ENCODE measurements at places on chromosomes 4 and X.
A peak's percentile ranks its signal among the peaks of the same experiment; 100 is the strongest.

DNA sequence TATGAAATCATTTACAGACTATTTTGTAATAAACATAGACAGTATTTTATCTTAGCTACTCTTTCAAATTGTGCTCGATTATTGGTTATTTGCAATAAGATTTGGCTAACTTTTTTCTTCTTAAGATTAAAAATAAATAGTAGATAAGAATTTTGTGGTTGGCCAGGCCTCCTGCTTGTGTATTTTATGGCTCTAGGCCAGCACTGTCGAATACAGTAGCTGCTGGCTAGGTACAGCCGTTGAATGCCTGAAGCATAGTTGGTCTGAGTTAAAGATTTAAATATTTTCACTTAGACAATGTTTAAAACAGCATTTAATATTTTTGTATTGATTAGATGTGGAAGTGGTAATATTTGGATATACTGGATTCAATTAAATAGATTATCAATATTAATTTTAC, 481.0 kb downstream of the SPRY1 start:
- DNase-seq: no peak

GRCh38 chr4:40331101-40331745, 3.9 kb upstream of the CHRNA9 start:
- DNase-seq: no peak

DNA sequence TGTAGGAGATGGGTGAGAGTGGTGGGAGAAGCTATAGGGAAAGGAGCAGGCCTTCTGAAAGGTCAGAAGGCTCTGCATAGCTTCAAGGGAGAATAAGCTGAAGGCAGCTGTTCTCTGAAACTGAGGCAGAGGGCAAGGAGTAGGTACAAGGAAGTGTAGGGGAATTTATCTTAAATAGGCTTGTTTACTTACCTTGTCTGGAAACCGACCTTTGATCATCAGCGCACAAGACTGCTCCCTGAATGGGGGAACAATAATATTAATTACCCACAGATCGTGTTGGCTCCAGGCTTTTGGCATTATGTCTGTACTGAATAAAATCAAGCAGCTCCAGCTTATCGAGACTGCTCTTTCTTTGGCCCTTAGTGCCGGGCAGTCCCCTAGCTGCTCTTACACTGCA, 175.5 kb upstream of the MAGEB16 start:
- DNase-seq: no peak

DNA sequence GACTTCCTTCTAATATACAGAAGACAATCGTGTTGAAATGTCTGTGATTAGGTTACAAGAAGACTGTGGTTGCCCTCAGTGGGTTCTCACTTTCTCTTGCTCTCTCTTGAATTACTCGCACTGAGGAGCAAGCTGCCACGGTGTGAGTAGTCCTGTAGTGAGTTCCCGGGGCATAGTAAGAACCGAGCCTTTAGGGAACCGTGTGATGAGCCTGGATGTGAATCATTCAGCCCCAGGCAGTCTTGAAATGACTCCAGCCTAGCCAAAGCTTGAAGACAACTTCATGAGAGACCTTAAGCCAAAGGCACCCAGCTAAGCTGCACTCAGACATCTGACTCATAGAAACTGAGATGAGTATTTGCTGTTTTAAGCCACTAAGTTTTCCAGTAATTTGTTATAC, 292.7 kb downstream of the SPOCK3 start:
- no peak for DNase-seq

- DNase-seq: no peak
Measured at GRCh38 chrX:50905334-50905733, 5.2 kb upstream of the BMP15 start.

DNA sequence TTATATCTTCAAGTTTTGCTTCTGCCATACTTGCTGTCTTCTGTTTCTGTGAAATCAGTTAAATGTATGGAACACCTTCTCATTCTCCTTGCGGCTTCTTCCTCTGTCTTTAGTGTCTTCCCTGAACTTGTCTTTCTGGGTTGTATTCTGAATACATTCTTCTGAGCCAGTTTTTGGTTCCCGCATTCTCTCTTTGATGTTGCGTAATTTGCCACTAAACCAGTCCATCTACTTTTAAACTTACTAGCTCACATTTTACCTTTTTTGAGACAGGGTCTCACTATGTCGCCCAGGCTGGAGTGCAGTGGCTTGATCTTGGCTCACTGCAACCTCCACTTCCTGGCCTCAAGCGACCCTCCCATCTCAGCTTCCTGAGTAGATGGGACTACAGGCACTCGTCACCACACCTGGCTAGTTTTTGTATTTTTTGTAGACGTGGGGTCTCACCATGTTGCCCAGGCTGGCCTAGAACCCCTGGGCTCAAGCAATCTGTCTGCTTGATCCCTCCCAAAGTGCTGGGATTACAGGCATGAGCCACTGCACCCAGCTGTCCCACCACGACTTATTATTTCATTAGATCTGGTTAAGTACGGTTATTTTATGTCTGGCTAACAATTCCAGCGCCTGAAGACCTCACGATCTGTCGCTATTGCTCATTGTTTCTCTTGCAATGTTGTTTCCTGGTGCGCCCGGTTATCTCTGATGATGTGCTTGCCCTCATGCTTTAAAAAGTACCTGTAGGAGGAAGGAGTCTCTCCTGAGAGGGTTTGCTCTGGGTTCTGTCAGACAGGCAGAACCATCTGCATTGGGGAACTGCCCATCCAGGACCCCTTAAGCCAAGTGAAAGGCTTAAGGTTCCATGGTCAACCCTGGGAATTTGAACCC, 9.8 kb upstream of the FAM3A start:
- no peak for DNase-seq

- DNase-seq: no peak
Measured at GRCh38 chr4:39464886-39465501, 6.1 kb downstream of the LIAS start.

- peak; percentile 80 for DNase-seq
Measured at GRCh38 chr4:2364654-2365053, 53.8 kb downstream of the ZFYVE28 start.

- DNase-seq: no peak
Measured at GRCh38 chrX:17390419-17390850, 15.4 kb downstream of the NHS start.

GRCh38 chrX:47566841-47567240, 5.8 kb downstream of the ARAF start:
- DNase-seq: no peak

GRCh38 chrX:20547611-20548051, 280.9 kb upstream of the RPS6KA3 start:
- DNase-seq: no peak

- DNase-seq: no peak
Measured at GRCh38 chr4:143391261-143391660, 54.6 kb downstream of the GAB1 start.

Data from activated CD8-positive, alpha-beta memory T cell treated with anti-CD3 and anti-CD28 coated beads for 24 hours (primary cell).